Stimulated activated CD4-positive, alpha-beta T cell treated with anti-CD3 and anti-CD28 coated beads, Interleukin-4, amount 100 ng/mL, for 1 hour (primary cell): ENCODE measurements at places on chromosomes 2 and 18.

GRCh38 chr2:187319441-187320108, 128.5 kb downstream of the CALCRL start:
- no peak for DNase-seq

- DNase-seq, result peak; percentile 41
Measured at GRCh38 chr2:204110338-204110741, 173.8 kb downstream of the ICOS start.

GRCh38 chr2:71070294-71071093, 2.0 kb downstream of the NAGK start:
- DNase-seq, result no peak

GRCh38 chr2:166957686-166958085, 69.4 kb downstream of the XIRP2 start:
- no peak for DNase-seq

DNA sequence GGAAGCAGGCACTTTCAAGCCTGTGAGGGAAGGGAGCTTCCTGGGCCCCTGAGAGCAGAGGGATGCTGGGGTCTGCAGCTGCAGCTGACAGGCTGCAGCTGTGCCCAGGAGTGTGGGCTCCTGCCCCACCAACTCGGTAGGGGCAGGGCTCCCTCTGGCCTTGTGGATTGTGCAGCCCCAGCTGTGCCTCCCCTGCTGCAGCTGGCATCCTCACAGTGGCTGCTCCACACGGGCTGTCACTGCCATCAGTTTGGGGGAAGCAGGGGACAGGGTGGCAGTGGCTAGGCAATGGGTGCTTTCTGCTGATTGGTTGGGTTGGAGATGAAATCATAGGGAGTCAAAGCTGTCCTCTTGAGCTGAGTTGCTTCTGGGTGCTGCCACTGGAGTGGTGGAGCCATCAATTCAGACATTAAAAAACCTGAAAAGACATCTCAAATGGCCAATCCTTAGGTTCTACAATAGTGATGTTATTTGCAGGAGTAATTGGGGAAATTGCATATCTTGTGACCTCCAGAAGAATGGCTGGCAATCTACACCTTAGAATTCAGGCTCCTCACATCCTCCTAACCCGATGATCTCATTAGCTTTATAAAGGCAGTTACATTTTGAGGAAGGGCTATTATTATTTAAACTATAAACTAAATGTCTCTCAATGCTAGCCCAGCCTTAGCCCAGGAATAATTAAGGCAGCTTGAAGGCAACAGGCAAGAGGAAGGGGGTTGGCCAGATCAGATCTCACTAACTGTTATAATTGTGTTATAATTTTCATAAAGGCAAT, 41.3 kb downstream of the FAM171B start:
- DNase-seq, result no peak

DNA sequence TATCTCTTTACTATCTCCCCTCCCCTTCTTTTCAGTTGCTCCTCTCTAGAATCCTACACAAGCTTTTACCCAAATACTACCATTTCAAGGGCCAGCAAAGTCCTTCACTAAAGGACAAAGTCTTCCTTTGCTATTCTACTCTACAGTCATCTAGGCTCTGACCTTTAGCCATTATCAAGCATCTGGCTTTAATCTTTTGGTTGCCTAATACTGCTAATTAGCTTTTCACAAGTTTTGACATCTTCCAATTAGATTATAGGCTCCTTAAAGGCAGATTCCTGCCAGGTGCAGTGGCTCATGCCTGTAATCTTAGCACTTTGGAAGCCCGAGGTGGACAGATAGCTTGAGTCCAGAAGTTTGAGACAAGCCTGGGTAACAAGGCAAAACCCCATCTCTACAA, 194.4 kb downstream of the SH3BP4 start:
- DNase-seq, result no peak

- DNase-seq, result no peak
Measured at GRCh38 chr2:239654266-239654665, 253.4 kb upstream of the HDAC4 start.

GRCh38 chr2:187943772-187944369, 347.8 kb upstream of the GULP1 start:
- DNase-seq, result no peak

DNA sequence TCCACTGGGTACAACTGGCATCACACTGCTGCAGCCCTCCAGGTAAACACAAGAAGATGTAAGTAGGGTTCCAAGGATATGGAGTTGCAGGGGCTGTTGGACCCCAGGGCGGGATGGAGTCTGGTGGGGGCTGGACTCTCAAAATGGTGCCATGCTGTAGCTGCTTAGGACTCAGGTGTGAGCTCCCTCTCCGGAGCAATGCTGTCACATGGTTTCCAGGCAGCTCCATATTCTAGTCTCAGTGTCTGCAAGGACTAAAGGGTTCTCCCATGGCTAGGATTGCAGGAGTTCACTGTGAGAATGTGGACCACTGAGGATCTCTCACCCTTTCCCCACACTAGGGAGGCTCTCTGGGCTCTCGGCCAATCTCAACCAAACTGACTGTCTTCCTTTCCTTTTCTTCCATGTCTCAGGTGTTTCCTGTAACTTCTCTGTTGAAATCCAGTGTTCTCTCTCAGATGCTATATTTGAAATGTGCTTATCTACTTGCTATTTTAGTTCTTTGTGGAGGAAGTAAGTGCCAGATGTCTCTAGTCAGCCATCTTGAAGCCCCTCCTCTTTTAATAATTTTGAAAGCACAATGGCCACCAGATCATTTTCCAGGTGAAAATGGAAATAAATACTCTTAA, 57.6 kb downstream of the CCNT2 start:
- no peak for DNase-seq

GRCh38 chr2:54916637-54917036, 133.6 kb downstream of the RTN4 start:
- no peak for DNase-seq

GRCh38 chr2:1613731-1614354, 130.5 kb downstream of the PXDN start:
- no peak for DNase-seq

DNA sequence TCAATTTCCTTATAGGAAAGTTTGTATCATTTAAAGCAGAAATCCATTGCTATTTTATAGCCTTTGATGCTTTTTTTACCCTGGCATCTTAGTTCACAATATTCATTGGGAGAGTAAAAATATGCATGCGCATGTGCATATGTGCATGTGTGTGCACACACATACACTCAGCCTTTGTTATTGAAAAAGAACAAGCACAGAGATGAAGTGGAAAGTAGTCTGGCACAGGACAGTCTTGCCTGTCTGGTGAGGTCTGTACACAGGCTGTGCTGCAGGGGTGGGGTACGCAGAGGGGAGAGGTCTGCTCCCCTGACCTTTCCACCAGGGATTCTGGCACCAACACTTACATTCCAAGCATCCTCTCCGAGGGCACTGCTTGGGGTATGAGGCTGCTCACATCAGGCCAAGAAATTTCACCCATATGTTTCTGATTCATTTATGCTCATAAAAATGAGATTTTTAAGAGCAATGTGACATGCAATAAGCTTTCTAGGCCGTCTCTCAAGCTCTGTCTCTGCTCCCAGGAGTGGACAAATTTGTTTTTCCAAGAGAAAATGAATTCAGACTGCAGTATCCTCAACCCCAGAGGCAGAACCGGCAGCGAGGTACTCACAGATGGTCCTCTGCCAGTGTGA, 237.2 kb downstream of the INSIG2 start:
- no peak for DNase-seq

GRCh38 chr2:169839954-169840746, 12.9 kb downstream of the UBR3 start:
- DNase-seq, result no peak

DNA sequence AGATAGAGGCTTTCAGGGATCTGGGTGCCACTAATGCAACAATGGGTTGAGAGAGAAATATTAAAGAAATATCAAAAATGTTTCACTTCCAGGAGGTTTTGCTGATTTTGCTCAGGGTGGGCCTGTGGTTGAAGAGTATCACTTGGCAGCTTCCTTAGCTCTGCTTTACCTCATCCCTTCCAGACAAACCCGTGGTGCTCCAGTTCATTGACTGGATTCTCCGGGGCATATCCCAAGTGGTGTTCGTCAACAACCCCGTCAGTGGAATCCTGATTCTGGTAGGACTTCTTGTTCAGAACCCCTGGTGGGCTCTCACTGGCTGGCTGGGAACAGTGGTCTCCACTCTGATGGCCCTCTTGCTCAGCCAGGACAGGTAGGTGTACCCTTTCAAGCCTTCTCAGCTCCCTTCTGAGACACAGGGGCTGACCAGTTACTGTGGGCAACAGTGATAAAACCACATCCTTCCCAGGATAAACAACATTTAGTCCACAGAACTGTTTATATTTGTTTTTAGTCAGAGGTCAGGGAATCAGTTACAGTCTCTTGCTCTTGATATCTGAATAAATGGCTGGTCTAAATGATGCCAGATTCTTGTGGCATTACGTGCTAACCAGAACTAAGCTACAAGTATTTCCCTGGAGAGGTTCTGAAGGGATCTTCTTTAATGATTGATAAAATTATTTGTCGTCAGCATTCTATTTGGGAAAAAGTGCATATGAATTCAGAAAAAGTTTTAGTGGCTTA, 7.0 kb downstream of the SLC14A1 start:
- no peak for DNase-seq

DNA sequence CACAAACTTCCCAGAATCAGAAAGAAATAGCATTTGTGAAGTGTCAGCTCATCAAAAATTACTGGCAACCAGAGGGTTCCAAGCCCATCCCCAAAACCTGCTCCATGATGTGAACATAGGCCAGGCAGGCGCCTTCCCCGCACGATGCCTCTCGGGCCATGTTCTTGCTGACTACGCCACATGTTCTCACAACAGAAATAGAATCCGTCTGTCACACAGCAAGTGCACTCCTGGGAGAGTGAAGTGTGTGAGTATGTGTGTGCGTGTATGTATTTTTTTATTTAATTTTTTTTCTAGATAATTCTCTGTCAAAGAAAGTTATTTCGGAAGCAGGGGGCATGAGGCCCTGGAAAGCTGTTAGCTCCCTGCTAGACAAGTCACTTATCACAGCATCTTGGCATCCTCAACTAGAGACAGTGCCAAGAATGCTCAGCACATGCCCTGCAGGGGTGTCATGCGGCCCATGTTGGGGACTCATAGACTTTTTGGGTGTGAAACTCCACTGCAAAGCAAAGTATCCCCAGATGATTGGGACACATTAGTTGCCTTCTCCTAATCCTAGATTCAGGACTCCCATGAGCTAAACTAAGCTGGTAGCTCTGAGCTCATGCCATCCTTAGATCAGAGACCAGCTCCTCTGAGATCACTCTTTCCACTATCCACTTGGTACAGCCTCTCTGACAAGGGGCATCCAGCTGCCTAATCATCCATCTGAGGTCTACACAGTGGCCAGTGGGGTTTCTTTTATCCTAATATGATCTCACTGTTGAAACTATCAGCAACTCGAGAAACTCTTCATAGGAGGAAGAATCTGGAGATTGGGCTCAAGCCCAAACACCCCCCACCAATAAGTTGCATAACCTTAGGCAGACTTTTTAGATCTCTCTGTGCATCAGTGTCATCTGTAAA, 53.2 kb upstream of the CYRIA start:
- DNase-seq, result no peak

- no peak for DNase-seq
Measured at GRCh38 chr2:234394450-234394849, 102.4 kb downstream of the ARL4C start.

DNA sequence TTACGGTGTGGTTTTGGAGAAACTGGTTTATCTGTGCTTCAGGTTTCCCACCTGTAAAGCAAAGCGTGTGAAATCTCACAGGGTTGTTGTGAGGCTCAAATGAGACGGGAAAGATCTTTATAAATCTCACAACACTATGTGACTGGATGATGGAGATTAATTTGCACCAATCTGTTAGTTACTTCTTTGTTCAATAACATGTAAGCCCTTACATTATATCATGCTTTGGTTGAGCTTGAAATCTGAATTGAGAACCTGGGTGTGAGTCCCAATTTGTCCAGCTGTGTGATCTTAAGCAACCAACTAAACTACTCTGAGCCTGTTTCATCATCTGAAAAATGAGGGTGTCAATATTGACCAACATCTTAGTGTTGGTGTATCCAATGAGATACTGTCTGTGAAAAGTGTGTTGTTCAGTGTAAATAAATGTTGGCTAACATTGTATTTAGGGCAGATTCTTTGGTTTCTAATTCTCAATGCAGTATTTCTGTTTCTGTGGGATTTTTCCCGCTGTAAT, 741 bp upstream of the GCKR start:
- no peak for DNase-seq

GRCh38 chr2:216865658-216866057, 5.8 kb upstream of the TNP1 start:
- no peak for DNase-seq

GRCh38 chr2:171874963-171875362, 19.1 kb downstream of the SLC25A12 start:
- DNase-seq, result no peak

DNA sequence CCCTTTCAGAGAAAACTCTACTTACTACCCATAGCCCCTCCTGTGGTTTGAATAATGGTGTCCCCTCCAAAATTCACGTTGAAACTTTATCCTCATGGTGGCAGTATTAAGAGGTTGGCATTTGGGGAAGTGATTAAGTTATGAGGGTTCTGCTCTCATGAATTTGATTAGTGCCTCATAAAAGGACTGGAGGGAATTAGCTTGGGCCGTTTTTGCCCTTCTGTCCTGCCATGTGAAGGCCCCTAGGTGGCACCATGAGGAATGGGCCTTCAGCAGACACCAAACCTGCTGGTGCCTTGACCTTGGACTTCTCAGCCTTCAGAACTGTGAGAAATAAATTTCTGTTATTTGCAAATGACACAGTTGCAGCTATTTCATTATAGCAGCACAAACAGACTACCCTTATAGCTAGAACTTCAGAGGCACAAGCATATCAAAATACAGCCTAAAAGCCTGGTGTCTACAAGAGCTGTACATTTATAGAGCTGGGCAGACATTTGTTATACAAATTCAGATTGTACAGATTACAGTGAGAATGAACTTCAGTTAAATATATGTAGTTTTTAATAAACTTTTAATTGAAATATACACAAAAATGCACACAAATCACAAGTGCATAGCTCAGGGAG, 2.6 kb upstream of the PTPN2 start:
- DNase-seq, result no peak

DNA sequence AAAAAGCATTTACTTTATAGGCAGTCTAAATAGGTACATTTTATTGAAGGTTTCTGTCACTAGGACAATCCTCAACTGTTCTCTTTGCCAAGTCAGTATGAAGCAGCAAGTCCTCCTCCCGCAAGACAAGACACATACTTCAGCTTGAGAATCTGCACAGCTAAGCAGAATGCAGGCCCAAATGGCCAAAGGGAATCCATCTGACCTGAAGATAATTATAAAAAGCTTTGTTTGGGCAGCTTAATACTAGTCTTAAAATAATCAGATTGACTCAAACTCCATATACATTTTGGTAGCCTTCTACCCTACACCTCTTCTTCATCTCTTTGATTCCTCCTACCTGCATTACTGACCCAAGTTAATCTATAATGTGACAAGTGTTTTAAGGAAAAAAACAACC, 1.8 kb downstream of the LANCL1 start:
- DNase-seq, result no peak

DNA sequence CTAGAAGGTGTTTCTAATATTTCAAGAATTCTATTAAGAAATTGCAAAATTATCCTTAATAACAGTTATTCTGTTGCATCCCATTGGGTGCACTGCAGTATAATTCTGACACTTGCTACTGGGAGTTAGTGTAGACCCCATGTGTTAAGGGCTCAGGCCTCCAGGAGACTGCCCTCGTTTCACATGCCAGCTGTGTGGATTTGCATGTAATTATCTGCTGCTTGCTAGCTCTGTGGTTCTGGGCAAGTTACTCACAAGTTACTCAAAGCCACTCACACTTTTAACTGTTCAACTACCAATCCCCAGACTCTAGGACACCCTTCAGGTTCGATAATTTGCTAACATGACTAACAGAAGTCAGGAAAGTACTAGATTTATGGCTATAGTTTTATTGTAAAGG, 38.6 kb downstream of the ST6GAL2 start:
- no peak for DNase-seq

- DNase-seq, result no peak
Measured at GRCh38 chr2:88838165-88838635, 146.7 kb downstream of the RPIA start.
